Spinal cord (tissue), 10 donors: ENCODE measurements at places on chromosomes 2 and 18.

GRCh38 chr2:139201516-139201915 lies 421.3 kb upstream of the NXPH2 start:
- H3K36me3 ChIP-seq, result no peaks in the 10 kb centered on the region
- DNase-seq, result no peak
- H3K27ac ChIP-seq, result no peak overlapping the region
- no peaks in the 10 kb centered on the region for H3K27me3 ChIP-seq
- H3K4me3 ChIP-seq, result no peak overlapping the region
- no peaks in the 10 kb centered on the region for H3K4me1 ChIP-seq

DNA sequence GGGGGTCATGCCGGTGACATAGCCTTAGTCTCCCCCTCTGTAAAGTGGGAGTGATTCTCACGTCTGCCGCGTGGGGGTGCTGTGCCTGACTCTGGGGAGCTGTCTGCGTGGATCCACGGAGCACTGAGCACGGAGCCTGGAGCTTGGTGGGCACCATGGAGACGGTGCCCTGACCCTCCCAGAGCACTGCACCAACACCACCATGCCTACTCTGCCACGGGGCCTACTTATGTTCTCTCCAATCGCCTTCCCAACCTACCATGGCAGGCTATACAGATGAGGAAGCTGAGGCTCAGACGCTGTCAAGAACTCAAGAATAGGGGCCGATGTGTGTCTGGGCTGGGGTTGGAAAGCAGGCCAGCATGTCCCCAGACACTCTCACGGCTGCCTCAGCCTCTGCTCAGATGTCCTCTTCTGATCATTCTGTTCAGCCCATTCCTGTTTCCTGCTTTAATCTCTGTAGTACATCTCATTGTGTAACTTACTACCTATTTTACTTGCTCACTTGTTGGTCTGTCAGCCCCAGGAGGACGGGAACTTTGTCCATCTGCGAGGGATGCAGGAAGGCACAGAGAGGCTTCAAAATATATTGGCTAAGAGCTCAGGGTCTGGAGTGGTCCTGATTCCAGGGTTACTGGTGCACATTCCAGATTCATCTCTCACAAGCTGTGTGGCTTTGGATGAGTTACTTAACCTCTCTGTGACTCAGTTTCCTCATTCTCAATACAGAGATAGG lies 168.1 kb upstream of the HS6ST1 start:
- H3K36me3 ChIP-seq, result no peaks in the 10 kb centered on the region
- no peak overlapping the region for H3K27ac ChIP-seq
- H3K4me3 ChIP-seq, result no peak overlapping the region
- no peaks in the 10 kb centered on the region for H3K27me3 ChIP-seq

DNA sequence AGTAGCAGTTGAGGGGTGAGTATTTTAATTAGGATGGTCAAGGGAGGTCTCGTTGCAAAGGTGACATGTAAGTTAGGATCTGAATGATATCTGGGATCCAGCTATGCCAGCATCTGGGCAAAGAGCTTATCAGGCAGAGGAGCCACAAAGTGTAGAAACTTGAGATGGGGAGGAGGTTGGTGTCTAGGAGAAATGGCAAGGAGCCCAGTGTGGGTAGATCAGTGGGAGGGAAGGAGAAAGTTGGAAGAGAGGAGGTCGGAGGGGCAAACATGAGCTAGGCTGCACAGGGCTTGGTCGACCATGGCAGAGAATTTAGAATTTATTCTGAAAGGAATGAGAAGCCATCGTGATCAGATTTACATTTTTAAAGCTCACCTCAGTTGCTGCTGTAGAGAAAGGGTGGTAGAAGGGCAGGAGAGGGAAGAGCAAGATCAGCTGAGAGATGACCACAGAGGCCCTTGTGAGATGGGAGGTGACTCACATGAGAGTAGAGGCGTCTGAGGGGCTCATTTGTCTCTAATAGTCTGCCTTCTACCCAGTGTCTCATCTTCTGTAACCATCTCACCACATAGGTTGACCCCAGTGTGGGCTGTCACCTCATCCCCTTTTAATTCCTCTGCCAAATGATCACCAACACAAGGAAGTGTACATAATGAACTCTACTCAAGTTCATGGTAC lies 170.0 kb downstream of the ETAA1 start:
- H3K27me3 ChIP-seq, result no peaks in the 10 kb centered on the region
- DNase-seq, result no peak
- H3K4me3 ChIP-seq, result no peak overlapping the region
- no peak overlapping the region for H3K27ac ChIP-seq
- no peaks in the 10 kb centered on the region for H3K4me1 ChIP-seq

GRCh38 chr2:181585732-181586131 lies 71.2 kb downstream of the CERKL start:
- no peaks in the 10 kb centered on the region for H3K27me3 ChIP-seq
- H3K4me1 ChIP-seq, result no peaks in the 10 kb centered on the region
- no peak overlapping the region for H3K4me3 ChIP-seq

DNA sequence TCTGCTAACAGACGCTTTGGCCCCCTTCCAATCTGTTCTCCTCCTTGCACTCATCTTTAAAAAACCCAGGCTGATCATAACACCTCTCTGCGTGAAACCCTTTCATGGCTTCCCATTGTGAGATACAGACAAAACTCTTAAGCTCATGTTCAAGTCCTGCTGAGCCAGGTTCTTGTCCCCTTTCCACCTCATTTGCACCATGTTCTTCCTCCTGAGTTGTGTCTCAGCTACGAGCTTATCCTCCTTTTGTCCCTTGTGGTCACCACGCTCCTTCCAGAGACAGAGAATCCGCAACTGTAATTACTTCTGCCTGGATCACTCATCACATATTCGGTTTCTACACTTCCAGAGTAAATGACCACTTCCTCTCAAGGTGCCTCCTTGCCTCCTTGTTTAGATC lies 238.8 kb downstream of the ACTR3 start:
- no peaks in the 10 kb centered on the region for H3K27me3 ChIP-seq
- no peaks in the 10 kb centered on the region for H3K4me1 ChIP-seq
- no peak overlapping the region for H3K4me3 ChIP-seq
- DNase-seq, result no peak
- no peak overlapping the region for H3K27ac ChIP-seq
- no peaks in the 10 kb centered on the region for H3K36me3 ChIP-seq
